ENCODE measurements at places on chromosomes 7 and 10. TPM values are rescaled to one million over a fixed set of nuclear protein-coding genes. Genes with fewer than 3 reads are reported as not detected.
A peak's percentile ranks its signal among the peaks of the same experiment; 100 is the strongest.

- DNase-seq = no peak
These were observed 18.4 kb downstream of the TSPAN14 start for GRCh38 chr10:80472234-80473095.

DNA sequence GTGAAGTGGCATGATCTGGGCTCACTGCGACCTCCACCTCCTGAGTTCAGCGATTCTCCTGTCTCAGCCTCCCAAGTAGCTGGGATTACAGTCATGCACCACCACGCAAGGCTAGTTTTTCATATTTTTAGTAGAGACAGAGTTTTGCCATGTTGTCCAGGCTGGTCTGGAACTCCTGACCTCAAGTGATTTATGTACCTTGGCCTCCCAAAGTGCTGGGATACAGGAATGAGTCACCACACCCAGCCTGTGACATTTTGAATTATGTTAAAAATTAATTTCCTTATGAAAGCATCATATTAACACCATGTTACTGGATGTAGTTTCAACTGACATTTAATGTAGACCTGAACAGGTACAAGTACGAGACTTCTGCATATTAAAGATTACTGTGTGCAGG, 24.3 kb downstream of the ABCB4 start:
- DNase-seq = no peak

H2BK1 gene
- not detected for total RNA-seq

NPY4R gene
- not detected for total RNA-seq

GRCh38 chr10:95403700-95404461, 113.1 kb upstream of the PDLIM1 start:
- DNase-seq = no peak

DNA sequence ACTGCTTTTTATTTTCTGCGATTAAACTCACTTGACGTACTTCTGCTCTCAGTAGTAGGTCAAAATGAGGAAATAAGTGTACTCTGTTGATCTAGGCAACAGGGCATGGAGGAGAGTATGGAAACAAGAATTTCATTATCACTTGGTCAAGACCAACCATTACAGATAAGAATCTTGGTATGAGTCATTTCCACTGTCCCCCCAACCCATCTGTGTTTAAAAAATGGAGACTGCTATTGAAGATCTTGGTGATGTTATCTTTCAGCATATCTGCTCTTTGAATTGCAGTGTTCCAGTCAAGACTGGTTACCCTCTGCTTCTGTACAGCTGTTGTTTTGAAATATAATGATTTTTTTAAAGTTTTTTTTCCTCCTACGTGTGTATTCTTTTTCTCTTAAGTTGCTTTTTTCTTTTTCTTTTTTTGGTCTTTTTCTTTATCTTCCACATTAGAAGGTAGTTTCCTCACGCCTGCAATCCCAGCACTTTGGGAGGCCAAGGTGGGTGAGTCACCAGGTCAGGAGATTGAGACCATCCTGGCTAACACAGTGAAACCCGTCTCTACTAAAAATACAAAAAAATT, 11.7 kb downstream of the STAM start:
- no peak for DNase-seq

DNA sequence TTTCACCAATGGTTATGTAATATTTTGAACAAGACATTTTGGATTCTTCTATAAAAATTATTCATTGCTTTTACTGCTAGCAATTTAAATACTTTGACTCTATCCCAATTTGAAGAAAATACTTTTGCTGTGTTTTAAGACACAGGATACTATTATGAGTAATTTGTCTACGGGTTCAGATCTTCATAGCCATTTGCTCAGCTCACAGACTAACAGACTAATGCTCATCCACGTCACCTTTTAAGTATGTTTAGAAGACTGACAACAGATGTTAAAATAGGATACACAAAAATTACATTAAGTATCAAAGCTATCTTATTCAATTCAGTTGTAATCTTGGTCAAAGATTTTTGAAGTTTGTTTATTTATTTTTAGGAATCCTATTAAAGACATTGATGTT, 251.3 kb upstream of the CHRM2 start:
- no peak for DNase-seq

- DNase-seq = no peak
These were observed 113.2 kb upstream of the GPR26 start for GRCh38 chr10:123552760-123553554.

DNA sequence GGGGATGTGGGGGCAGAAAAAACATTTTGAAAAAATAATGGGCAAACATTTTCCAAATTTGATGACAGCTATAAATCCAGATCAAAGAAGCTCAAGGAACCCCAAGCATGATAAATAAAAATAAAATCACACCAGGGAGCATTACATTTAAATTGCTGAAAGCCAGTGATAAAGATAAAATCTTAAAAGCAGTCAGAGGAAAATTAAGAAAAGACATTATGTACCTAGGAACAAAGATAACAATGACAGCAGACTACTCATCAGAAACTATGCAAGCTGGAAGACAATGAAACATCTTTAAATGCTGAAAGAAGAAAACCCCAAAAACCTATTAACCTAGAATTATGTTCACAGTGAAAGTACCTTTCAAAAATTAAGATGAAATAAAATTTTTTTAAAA, 23.3 kb downstream of the NEUROG3 start:
- no peak for DNase-seq

DNA sequence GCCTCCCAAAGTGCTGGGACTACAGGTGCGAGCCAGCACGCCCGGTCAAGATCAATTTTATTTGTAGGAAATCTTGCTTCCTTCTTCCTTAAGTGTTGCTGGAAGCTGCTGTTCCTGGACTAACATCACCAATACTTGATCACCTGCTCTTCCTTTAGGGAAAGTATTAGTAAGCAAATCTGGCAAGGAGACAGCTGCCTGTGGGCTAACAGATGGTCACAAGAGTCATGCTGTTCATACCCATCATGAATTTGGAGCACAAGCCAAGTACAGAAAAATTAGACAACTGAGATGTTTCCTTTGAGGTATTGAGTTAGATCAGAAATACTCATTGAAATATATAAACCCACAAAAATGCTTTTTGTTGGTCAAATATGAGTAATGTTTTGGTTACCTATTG, 27.9 kb downstream of the BAIAP2L1 start:
- DNase-seq = no peak

- DNase-seq = no peak
These were observed 168.2 kb downstream of the ETV1 start for GRCh38 chr7:13821152-13821787.

DNA sequence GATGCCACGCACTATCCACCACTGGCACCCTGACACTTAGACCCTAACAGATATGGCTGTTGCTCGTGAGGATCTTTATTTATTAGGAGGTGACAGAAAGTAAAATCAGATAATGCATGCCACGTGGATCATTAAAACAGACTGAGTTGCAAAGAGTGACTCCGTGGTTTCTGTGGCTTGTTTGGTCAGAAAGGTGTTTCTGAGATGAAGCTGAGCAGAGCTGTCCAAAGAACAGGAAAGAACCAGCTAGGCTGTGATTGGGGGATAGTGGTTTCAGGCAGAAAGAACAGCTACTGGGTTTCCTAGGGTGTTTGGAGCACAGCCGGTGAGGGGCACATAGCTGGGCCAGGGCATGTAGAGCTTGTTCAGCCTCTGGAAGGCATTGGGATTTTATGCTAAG, 34.4 kb downstream of the CSGALNACT2 start:
- DNase-seq = no peak

DNA sequence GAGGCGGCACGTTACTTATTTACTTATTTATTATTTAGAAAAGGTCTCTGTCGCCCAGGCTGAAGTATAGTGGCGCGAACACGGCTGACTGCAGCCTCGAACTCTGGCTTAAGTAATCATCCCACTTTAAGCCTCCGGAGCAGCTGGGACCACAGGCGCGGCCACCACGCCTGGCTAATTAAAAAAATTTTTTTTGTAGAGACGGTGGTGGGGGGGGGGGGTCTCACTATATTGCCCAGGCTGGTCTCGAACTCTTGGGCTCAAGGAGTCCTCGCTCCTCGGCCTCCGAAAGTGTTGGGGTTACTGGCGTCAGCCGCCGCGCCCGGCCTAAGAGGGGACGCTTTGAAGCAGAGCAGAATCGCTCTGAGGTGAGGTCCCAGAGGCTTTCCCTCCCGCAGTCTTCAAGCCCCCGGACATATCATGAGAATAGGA, 675 bp upstream of the FRAT2 start:
- DNase-seq = no peak

PILRA gene
- 0.68 TPM for total RNA-seq

DNA sequence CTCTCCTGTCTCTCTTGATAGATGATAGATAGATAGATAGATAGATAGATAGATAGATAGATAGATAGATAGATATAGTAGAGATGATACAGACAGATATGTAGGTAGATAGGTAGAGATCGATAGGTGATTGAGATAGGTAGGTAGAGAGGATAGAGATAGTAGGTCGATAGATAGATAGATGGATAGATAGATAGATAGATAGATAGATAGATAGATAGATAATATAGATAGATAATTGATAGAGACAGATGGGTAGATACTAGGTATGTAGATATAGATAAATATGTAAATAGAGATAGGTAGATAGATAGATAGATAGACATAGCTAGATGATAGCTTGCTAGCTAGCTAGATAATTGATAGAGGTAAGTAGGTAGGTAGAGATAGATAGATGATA, 1154.2 kb upstream of the AUTS2 start:
- DNase-seq = no peak

PALD1 gene
- total RNA-seq = 3.1 TPM

FOXI2 gene
- not detected for total RNA-seq

DNA sequence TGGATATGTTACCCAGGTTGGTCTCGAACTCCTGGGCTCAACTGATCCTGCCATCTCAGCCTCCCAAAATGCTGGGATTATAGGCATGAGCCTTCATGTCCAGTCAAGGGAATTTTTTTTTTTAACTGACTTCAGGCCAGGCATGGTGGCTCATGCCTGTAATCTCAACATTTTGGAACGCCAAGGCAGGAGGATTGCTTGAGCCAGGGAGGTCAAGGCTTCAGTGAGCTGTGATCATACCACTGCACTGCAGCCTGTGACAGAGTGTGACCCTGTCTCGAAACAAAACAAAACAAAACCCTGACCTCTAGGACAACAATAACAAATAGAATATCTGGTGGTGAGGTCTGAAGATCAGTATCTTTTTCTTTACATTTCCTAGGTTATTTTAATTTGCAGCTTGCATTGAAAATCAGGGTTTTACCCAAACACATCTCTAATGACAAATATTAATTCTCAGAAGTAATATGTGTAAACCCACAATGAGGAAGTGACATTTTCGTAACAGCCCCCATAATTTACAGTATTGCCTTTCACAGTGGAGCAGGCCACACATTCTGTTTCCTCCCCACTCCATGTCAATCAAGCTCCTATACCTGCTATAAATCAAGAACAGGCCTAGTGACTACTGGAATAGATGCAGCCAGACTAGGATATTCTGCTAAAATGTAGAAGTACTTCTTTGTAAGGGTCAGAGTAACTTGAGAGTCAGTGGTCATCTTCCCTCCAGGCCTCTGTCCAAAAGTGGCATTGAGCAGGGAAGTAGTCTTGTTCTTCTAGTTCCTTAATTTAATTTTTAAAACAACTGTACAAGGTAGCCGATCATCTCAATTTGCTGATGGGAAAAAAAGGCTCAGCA, 43.3 kb upstream of the ECHDC3 start:
- DNase-seq = no peak

- peak; percentile 92 for DNase-seq
These were observed at the start of the genes EXOSC1 and ZDHHC16 for GRCh38 chr10:97445722-97446639. Gene EXOSC1, minus strand, starts transcription at chr10:97446006. Its CDS starts 21 bp downstream, at chr10:97445985. Gene ZDHHC16, plus strand, starts transcription at chr10:97446175. Its CDS starts 5,501 bp downstream, at chr10:97451676.

DNA sequence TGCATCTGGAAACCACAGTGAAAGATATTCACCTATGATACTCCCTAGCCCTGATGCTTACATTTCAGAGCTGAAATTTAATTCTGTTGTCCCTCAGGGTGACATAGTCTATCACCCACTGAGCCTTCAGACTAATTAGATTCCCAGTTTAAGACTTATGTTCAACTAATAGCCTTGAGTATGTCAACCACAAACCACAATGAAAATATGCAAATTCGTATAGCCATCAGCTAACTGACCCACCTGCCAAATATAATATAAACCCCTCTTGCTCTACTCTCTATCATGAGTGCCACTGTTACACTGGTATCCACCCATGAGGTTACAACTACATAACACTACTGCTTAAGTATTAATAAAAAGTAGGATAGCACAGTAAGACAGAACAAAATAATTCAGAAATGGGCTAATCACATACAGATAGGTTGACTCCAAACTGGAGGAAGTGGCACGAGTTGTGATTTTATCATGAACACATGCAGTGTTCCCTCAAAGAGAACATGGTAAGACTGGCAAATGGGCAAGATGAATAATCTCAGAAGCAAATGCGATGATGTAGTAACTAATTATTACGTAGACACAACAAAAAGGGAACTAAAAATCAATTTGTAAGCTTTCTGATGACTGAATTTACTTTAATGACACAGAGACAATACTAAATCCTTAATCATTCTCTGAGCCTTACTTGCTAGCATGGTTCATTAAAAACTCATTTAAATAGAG, 290.6 kb downstream of the PARD3 start:
- DNase-seq = no peak

GRCh38 chr7:124688991-124689390, 76.6 kb downstream of the GPR37 start:
- no peak for DNase-seq

PSMC2 gene
- 168 TPM for total RNA-seq

RARRES2 gene
- total RNA-seq = not detected
